ENCODE measurements at places on chromosomes 3 and 15.
A peak's percentile ranks its signal among the peaks of the same experiment; 100 is the strongest.

DNA sequence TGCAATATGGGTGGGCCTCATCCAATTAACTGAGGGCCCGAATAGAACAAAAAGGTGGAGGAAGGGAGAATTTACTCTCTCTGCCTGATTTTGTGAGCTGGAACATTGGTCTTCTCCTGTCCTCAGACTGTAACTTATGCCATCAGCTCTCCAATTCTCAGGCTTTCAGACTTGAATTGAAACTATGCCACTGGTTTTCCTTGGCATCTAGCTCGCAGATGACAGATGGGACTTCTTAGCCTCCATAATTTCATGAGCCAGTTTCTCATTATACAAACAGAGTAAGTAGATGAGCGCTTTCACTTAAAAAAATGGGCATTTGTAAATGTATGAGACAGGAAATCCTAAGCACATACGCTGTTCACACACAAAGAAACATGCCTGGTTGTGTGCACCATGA lies 8.7 kb upstream of the PTX3 start:
- DNase-seq = no peak

GRCh38 chr3:195195321-195196209 lies 75.4 kb downstream of the XXYLT1 start:
- DNase-seq = no peak

DNA sequence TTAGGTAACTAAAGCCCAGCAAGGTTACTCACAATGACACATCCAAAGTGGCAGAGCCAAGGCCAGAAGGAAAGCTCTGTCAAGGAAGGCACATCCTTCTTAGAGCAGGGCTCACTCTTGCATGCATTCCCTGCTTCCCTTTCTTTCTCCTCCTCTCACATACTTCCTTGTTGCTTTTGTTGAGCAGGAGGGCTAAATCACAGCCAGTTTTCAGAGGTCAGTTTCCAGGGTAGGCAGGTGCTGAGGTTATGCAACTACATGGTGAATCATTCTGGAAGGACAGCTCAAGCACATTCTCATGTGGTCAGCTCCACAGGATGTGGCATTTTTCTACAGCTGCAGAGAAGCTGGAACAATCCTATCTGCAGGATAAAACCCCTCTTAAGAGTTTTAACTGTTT lies 275.6 kb downstream of the ZNF621 start:
- DNase-seq = peak; percentile 29

DNA sequence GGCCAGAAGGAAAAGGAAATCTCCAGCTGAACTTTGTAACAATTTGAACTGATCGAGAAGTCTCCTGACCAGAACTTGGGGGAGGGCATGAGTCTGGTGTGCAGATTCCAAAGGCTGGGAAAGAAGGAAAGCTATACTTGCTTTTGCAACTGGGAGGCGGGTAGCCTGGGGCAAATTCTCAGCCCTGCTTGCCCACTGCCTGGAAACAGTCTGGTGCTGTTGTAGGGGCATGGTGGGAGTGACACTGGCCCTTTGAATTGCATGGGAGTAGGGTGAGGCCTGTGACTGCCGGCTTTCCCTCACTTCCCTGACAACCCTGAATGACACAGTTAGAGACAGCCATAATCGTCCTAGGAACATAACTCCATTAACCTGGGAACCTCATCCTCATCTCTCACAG lies 114.0 kb upstream of the POU1F1 start:
- no peak for DNase-seq

DNA sequence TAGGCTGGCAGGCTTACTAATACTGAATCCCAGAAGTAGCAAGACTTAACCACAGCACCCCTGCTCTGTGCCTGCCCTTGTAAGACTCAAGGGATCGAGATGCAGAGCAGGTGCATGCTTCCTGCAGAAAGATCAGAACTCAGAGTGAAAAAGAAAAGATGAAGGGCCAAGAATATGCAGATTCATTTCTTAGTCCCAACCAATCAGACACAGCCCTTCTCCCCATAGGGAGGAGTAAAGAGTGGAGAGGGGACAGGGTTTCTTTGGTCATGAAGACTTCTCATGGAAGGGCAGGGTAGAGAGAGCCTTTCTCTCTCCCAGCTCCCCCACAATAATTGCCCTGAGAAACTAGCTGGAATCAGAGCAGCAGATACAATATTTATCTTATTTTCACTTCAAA lies 105.6 kb upstream of the MB21D2 start:
- no peak for DNase-seq

Data from pulmonary artery endothelial cell (primary cell).